ENCODE measurements at places on chromosomes 1 and 21.

GRCh38 chr1:77048615-77049005, 170.6 kb downstream of the PIGK start:
- DNase-seq: no peak

GRCh38 chr1:93844262-93845045, 34.6 kb downstream of the DNTTIP2 start:
- DNase-seq: peak; percentile 41

- no peak for DNase-seq
Observed at GRCh38 chr1:29744684-29745490, 508.6 kb downstream of the PTPRU start.

DNA sequence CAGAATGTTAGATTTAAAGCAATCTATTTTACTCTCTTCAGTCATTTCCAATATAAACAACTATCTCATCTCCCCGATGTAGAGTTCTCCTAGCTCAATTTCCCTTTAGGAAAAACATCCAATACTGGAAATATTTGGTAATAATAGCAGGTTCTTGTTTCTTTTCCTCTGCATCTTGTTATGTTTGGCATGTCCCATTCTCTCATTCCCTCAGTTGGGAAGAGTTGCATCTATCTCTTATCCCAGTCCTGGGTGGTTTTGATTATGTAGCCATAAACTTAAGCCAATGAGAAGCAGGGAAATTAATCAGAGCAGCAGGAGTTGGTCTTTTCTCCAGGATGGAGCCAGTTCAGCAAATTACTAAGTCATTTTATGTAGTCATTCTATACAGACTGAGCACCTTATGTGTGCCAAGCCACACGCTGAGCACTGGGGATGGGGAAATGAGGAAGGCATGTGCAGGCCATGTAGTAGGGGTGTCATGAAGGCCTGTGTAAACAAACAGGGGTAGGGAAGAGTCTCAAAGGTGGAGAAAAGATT, 418.2 kb upstream of the NFIA start:
- DNase-seq: no peak

DNA sequence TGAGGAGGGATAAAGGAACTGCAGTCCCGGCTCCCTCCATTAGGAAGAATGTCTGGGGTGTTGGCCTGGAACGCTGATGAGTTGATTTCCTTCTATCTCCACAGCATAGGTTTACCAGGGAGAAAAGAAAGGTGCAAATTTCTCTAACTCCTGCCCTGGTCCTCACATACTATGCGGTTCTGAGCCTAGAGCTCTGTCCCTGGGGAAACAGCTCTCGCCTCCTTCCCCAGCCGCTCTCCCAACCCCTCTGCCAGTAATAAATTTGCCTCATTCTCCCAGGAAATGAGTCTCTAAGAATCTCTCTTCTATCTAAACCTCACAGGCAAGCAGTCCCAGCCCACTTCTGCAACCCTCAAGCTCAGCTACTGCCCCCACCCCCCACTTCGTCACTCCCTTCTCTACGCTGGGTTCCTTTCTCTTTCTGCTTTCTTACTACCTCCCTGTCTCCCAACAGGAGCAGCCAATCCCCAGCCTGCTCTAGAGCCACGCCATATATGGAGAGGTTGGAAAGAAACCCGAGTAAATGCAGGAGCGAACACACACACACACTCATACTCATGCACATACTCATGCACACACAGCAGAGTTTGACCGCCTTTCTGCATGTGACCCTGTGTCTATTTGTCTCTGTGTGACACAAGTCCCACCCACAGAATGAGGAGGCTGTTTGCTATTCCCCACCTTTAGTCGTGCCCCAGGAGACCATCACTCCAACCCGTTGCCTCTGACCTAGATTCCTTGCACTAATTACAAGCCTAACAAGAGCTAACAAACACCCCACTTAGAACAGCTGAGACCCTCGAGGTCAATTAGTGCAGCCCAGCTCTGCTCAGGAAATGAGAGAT, 13.4 kb downstream of the PLEKHO1 start:
- no peak for DNase-seq

GRCh38 chr1:211382714-211383480, 56.3 kb downstream of the TRAF5 start:
- DNase-seq: peak; percentile 89

- DNase-seq: no peak
Observed at GRCh38 chr1:66833112-66833511, 32.0 kb upstream of the INSL5 start.

DNA sequence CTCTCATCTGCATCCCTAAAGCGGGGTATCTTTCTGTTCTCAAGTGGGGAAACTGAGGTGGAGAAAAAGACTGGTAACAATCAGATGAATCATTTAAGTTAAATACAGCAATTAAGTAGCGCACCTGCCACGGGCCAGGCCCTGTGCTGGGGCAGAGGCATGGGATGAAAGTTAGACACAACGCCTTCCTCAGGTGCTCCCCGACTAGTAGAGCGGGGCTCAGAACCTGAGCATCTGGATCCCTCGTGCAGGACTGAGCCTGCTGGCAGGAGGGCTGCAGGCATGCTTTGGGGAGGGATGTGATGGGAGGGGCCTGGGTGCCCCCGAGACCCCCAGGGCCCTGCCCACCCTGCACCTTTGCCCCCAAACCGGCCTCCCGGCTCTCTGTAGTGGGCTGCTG, 14.9 kb upstream of the KCNC4 start:
- no peak for DNase-seq

GRCh38 chr21:14270631-14271030, 54.7 kb downstream of the RBM11 start:
- no peak for DNase-seq

- no peak for DNase-seq
Observed at GRCh38 chr1:43288058-43288784, 2.8 kb upstream of the C1orf210 start.

- DNase-seq: no peak
Observed at GRCh38 chr1:109977225-109977624, 7.3 kb upstream of the AHCYL1 start.

- DNase-seq: no peak
Observed at GRCh38 chr21:41435706-41436105, 9.7 kb downstream of the MX1 start.

DNA sequence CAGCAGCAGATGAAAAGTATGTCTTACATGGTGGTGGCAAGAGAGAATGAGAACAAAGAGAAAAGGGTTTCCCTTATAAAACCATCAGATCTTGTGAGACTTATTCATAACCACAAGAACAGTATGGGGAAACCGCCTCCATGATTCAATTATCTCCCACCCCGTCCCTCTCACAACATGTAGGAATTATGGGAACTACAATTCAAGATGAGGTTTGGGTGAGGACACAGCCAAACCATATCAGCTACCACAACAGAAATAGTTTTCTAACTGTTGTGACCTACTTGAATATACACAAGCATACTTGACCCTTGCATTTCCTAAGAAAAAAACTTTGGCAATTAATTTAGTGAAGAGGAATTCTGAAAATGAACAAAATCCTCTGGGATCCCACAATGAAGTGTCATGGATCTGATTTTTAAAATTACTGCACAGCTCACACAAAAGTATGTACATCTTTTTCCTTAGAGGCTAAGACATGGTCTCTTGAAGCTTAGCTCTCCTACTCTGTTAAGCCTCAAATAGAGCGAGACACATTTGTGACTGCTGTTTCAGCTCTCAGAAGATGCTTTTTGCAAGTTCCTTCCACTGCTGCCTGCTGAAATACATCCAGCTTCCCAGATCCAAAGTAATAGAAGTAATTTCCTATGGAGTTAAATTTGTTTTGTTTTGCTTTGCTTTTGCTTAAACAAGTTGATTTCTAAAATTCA, 265.8 kb downstream of the DPYD start:
- DNase-seq: no peak

GRCh38 chr1:29124366-29125236, 898 bp upstream of the TMEM200B start:
- peak; percentile 60 for DNase-seq

GRCh38 chr1:210332233-210332632, 3.5 kb downstream of the HHAT start:
- no peak for DNase-seq

GRCh38 chr1:184854036-184854435, 99.4 kb upstream of the EDEM3 start:
- DNase-seq: no peak

DNA sequence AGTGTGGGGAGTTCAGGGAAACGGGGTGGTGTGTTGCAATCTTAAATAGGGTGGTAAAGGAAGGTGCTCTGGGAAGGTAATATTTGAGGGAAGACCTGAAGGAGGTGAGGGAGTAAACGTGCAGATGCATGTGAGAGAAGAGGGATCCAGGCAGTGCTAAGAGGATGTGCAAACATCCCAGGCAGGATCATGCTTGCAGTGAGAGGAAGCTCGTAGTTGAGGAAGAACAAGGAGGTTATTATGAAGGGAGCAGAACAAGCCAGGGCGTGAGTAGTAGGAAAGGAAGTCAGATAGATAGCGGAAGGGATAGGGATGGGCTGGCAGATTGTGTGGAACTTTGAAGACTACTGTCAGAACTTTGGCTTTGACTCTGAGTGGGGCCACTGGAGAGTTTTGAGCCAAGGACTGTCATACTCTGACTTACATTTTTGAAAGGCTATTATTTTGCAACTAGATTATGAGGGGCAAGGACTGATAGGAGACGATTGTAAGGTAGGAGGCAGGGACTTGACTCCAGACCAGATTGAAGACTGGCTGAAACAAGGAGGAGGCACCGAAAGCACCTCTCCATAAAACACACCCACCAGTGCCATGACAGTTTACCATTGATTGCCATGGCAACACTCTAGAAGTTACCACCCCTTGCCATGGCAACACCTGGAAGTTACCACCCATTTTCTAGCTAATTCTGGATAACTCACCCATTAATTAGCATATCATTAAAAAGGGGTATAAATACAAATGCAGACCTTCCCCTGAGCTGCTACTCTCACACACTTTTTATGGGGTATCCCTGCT, 67.0 kb downstream of the XCL2 start:
- DNase-seq: no peak

DNA sequence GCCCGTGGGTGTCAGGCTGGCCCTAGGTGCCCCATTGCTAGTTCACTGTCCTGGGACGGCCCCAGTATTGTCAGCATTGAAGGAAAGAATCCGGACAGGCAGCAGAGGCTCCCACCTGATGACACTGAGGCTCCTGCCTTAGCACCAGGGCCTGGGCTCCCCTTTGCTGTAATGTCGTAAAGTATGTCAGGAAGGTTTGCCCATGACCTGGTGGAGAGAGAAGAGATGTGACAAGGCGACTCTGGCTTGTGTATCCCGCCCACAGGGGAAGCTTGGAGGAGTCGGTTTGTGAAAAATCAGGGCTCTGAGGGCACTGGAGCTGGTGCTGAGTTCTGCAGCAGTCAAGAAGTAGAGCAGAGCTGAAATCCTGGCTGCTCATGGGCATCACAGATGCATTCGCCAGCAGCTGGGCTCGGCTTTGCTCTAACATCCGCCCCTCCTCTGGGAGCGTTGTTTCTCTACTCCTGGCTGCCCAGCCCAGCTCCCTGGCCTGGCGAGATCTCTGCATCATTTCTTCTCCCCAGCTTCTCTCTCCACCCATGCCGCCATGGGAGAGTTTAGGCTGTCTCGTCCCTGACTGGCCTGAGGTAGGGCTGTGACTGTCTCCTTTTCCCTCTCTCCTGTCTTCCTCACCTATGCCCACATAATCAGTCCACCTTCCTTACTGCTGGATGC, 74.1 kb downstream of the ADARB1 start:
- DNase-seq: no peak

DNA sequence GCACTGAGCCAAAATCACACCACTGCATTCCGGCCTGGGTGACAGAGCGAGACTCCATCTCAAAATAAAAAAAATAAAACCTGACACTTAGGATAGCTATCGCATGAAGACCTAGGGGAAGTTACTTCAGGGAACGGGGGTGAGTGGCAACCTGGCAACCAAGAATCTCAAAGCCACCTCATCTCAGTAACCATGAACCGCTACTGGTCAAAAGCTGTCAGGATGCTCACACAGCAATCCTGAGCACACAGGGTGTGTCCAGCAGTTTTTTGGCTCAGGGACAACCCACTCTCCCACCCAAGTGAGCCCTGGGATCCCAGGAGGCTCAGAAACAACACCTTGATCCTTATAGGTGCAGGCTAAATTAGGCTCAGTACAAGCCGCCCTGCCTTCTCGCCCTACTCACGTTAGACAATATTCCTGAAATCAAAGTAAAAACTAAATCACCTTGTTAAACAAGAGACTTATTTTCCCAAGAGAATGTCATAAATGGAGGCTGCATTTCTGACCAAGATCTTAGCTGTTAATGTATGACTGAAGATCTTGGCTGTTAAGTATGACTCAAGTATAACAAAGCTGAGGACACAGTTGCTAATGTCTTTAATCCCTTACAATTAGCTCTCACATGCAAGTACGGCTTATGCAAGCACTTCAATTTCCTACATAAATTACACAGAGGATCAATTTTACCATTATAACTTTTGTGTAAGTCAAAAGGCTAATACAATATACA, 48.3 kb upstream of the NADK start:
- no peak for DNase-seq

GRCh38 chr1:23273450-23274133, 56.3 kb upstream of the HTR1D start:
- DNase-seq: no peak

DNA sequence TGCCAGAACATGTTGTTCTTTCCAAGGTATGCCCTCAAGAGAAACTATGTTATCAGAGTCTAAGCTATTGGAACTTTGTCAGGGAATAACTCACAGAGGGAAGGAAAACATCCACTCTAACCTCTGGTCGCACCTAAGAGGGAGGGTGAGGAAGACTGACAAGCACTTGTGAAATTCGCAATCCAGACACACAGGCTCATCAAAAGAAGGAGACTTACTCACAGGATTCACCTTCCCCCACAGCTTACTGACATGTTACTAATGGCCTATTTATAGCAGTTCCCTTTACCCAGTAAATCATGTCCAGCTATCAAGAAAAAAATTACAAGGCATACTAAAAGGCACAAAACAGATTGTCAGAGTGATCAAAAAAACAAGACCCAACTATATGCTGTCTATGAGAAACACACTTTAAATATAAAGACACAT, 36.9 kb downstream of the WDR64 start:
- no peak for DNase-seq

GRCh38 chr1:225253784-225254183, 174.1 kb downstream of the LBR start:
- no peak for DNase-seq

- no peak for DNase-seq
Observed at GRCh38 chr1:4177425-4178150, 277.5 kb upstream of the C1orf174 start.

- no peak for DNase-seq
Observed at GRCh38 chr1:115847787-115848186, 6.9 kb upstream of the NHLH2 start.

DNA sequence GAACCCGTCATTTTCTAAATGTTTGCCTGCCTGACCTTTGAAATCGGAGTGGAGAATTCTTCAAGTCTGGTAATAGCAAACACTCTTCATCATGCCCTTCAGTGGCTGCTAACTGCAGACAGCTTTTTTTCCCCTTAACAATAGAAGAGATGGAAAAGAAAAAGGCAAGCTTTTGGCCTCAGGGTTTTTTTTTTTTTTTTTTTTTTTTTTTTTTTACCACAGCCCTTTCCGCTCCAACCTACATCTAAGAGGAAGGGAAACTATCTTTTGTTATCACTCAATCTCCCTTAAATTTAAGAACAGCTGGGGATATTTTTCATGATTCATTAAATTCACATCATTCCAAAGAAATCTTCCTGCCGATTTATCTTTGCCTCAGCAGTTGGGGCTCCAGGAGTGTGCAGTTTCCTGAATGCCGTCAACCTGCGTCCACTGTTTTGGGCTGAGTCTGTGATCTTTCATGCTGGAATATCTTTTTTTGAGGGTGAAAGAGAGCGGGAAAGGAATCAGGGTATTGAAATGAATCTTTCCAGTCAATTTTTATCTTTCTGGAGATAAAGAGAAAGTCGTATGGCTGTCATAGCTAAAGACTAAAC, 144.5 kb upstream of the SMYD2 start:
- no peak for DNase-seq

Measured in T-helper 2 cell treated with Interferon-gamma antibody and Interleukin-4, amounts not matched to agents 5 μg/mL and 100 μg/mL, for 36 hours (primary cell).